ENCODE measurements at places on chromosomes 5 and 9. TPM values are rescaled to one million over a fixed set of nuclear protein-coding genes. Genes with fewer than 3 reads are reported as not detected.

PCDHB15 gene
- not detected for polyA plus RNA-seq

SAPCD2 gene
- 0.10 TPM for polyA plus RNA-seq

PIP5KL1 gene
- 0.26 TPM for polyA plus RNA-seq

DDX4 gene
- not detected for polyA plus RNA-seq

SLC4A9 gene
- polyA plus RNA-seq: not detected

CYSRT1 gene
- not detected for polyA plus RNA-seq

SOHLH1 gene
- polyA plus RNA-seq: not detected

Data from CD4-positive, alpha-beta memory T cell (primary cell).